ENCODE measurements at places on chromosomes 7 and 10. TPM values are rescaled to one million over a fixed set of nuclear protein-coding genes. Genes with fewer than 3 reads are reported as not detected.

ZNF655 gene
- polyA plus RNA-seq: 42.0 TPM

C10orf105 gene
- 0.50 TPM for polyA plus RNA-seq

CLRN3 gene
- polyA plus RNA-seq: not detected

GRM8 gene
- 1.1 TPM for polyA plus RNA-seq

USP6NL gene
- 8.6 TPM for polyA plus RNA-seq

DYNC1I1 gene
- polyA plus RNA-seq: 0.58 TPM

SCIN gene
- polyA plus RNA-seq: 0.80 TPM

CEP55 gene
- 6.0 TPM for polyA plus RNA-seq

GPR26 gene
- not detected for polyA plus RNA-seq

- DNase-seq: no peak
These were observed 13.9 kb upstream of the ANTXRL start for GRCh38 chr10:46272863-46273415.

GRCh38 chr7:74656837-74657691 lies 454 bp upstream of the GTF2I start:
- peak; percentile 98 for DNase-seq

- no peak for DNase-seq
These were observed 30.7 kb downstream of the ELFN1 start for GRCh38 chr7:1700536-1701333.

DNA sequence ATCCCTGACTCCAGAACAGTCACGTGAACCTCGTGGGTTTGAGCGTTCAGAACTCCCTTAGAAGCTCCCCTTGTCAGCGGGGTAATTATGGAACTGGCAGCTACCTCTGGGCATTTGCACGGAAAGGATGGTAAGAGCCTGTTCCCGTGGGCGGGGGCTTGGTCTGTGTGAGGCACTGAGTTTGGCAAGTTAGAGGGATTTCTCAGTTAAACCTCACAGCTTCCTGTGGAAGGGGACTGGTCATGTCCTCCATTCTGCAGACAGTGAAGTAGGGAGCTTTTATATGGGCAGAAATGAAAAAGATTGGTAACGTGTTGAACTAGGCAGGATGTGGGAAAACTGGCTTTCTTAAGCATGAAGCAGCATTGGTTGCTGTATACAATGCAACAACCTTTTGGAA lies 16.0 kb downstream of the PALD1 start:
- no peak for DNase-seq

DNA sequence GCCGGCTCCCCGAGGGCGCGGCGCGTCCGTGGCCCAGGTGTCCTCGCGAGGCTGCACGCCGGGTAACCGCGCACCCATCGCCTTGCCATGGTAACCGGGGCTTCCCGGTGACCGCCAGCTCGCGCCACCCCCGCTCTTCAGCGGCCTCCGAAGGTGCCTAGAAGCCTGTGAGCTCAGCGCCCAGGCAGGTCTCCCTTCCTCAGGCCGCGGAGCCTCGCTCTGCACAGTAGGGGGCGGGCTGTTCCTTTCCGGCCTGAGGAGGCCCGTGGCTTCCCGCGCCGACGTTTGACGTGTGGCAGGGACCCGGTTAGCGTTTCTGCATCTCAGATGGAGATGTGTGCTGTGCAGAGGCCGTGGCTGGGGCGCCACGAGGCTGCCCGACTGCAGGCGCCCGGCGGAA lies 117.1 kb downstream of the DYNC2I1 start:
- DNase-seq: peak; percentile 22

DNA sequence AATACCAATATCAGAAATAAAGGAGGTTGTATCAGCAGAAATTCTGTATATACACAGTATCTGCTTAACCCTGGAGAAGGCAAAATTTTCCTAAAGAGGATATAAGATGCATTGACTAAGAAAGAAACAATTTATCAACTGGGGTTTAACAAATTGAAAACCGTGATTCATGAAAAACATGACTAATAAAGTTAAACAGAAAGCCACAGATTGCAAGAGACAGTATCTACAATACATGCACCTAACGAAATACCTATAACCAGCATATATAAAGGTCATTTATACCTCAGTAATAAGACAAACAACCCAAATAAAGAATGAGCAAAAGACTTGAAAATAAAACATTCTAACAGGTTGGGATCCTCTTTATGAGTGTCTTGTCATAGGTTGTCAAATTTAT lies 101.8 kb downstream of the IQUB start:
- DNase-seq: no peak

- no peak for DNase-seq
These were observed 2.6 kb upstream of the SEC31B start for GRCh38 chr10:100522107-100522801.

DNA sequence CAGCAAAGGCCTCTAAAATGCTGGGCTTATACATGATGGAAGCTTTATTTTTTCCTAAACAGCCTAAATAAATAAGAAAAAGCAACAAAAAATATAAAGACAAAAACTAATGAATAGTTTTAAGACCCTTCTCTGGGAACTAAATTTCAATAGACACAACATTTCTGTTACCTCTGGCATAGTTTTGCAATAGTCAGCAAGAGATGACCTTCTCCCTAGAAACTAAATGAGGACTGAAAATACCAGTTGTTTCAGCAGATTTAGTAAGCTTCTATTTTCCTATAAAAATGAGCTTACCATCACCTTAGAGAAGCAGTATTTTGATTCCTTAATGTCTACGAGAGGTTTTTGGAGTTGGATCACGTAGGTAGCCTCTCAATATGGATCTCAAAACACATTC lies 471.4 kb upstream of the NRP1 start:
- DNase-seq: no peak

DNA sequence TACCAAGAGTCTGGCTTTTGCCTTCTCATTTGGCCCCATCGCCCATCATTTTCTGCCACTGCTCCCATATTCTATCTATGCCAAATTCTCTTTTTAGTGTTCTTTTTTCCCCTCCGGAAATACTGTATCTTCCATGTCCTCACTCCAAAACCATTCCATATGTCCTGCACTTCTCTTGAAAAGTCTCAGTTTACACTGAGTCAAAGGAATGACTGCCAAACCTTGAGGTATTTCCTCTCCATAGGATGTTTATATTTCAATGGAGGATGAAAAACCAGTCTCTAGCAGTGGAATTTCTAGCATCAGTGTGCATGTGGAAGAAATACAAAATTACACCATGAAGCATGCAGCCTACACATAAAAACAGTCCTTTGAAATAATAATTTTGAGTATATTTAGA lies 121.4 kb upstream of the PHYHIPL start:
- DNase-seq: no peak

- DNase-seq: no peak
These were observed 77.3 kb upstream of the PIP4K2A start for GRCh38 chr10:22791665-22792064.

DNA sequence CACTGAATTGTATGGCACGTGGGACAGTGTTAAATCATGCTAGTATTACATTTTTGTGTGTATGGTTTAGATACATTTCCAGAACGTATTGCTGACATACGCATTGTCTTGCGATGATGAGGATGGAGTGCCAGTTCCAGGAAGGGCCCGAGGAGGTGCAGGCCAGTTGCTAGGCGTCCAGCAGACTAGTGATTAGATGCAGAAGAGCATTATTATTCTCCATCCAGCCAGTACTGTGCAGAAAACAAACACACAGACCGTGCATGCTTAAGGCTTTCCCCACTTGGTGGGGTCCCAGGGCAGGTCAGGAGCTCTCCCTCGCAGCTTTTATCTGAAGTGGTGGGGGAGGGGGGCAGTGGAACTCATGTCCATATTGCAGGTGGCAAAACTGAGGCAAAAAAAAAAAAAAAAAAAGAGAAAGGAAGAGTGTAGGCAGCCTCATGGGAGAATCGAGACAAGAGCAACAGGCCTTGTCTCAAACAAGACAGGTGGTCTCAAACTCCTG lies 189.2 kb downstream of the CAMK1D start:
- no peak for DNase-seq

DNA sequence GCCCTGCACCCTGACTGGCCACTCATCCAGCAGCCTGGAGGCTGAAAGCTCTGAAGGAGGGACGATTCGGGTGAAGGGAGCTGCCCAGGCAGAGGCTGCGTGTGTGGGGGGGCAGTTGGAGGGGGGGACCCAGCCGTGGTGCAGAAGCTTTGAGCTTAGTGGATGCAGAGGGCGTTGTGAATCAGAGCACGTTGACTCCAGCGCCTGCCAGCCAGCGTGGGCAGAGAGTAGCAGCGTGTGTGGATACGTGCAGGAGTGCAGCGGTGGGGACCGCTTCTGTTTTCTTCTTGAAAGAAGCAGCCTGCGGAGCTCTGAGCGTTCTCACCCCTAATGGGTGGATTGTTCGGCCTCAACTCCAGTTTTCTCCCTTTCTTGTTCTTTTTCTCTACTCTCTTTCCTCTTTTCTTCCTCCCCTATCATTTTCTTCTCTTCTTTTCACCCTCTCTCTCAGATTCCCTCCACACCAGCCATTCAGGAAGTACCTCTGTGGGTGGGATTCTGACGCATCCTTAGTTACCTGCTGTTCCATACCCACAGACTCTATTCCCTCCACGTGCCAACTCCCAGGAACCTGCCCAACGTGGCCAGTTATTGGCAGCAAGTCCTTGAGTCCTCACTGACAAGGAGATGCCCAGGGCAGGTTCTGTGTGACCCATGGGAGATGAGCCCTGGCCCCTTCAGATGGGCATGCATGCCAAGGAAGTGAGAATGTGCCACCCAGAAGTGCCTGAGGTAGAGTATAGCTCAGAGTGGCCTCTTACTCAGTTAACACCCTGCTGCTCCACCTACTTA lies 47.4 kb downstream of the SORCS3 start:
- no peak for DNase-seq

DNA sequence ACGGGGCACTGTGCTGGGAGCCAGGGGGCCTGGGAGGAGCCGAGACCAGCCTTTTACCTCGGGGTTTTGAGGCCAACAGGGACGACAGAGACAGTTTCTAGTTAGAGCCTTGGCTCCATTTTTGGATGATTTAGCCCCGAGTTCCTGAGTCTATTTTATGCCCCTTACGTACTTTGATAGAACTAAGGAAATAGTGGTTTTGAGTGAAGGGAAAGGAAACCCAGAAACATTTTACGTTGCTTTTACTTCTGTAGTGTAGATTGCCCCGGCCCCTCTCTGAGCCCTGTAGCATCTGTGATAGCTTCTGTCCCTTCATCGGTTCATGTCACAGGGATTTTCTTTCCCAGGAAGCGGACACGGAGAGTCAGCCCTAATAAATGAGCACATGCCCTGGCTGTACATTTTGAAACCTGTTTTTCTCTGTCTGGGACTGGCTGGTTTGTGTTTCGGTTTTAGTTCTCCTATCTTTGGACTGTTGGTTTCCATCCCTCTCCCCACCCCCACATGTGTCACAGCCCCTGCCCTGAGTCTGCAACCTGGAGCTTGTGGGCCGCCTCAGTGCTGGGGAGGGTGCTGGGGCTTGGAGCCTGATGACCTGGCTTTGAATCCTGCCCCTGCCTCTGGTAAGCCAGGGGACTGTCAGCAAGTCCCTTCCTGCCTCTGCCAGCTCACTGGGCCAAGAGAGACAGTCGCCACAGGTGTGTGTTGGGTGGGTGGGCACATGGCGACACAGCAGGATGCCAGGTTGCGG lies 6.9 kb upstream of the ORAI2 start:
- DNase-seq: no peak

DNA sequence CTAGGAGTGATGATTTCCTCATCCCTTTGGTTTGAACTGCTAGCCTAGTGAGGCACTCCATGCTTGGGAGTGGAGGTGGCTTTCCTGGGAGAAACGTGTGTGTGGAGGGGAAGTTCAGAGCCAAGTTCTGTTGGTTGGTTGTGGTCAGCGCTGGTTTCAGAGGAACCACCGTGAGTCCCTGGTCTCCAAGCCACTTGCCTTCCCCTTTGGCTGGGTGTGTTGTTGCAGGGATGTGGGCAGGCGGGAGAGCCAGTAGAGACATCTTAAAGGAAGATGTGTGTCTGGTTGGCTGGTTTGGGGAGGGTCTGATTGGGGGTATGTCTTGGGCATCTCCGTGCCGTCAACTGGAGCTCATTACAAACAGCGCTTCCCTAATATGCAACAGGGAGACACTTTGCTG lies 130.8 kb upstream of the TCF7L2 start:
- no peak for DNase-seq

All from hindlimb muscle (tissue), 1 donor.